ENCODE measurements at places on chromosomes 5 and 9.
A peak's percentile ranks its signal among the peaks of the same experiment; 100 is the strongest.

GRCh38 chr5:153907170-153907775, 131.4 kb downstream of the FAM114A2 start:
- no peak for DNase-seq

DNA sequence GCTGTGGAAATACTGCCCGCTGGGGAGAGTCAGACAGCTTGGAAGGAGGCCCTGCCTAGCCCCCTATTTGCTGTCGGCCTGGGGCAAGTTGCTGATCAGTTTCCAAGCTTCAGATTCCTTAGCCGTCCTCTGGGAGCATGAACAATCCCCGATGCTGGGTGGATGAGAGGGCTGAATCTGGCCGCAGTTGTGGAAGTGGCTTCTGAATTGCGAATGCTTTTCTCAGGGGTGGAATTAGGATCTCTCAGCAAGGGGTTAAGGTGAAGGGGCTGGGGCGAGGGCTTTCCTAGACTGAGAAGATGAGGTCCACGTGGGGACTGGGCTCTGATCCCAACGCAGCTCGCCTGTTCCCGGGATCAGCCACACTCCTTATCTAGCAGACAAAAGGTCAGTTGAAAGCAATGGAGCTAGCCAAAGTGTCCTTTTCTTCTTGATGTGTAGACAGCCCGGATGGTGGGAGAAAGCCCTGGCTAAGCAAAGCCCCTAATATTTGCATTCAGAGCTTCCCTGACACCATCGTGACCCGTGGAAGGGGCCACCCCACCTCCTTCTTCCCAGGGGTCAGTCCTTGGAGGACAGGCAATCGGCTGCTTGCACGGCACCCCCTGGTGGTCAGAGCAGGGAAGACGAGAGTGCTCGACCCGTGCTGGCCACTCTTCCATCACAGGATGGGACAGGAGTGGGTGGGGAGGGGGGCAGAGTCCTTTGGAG, 54.9 kb downstream of the COL15A1 start:
- DNase-seq: peak; percentile 47

GRCh38 chr9:78654324-78654723, 357.4 kb downstream of the PSAT1 start:
- no peak for DNase-seq

DNA sequence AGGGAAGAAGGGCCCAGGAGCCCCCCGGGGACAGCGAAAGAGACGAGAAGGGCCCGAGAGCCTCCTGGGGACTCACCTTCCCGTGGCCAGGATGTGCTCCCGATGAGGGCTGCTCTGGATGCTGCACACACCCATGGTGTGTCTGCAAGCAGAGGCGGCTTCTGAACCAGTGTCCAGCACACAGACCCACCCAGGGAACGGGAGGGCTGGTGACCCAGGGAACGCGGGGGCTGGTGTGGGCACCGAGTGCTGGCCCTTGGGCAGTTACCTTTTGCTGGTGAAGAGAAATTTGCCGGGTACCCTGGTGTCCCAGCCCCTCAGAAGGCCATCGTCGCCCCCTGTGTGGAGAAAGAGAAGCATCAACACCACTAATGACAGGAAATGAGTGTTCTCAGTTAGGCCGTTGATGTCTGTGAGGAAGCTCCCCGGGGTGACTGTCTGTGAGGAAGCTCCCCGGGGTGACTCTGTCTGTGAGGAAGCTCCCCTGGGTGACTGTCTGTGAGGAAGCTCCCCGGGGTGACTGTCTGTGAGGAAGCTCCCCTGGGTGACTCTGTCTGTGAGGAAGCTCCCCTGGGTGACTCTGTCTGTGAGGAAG, 13.2 kb downstream of the MRPL41 start:
- DNase-seq: no peak

- DNase-seq: no peak
Observed at GRCh38 chr5:88281322-88281721, 12.7 kb upstream of the TMEM161B start.

DNA sequence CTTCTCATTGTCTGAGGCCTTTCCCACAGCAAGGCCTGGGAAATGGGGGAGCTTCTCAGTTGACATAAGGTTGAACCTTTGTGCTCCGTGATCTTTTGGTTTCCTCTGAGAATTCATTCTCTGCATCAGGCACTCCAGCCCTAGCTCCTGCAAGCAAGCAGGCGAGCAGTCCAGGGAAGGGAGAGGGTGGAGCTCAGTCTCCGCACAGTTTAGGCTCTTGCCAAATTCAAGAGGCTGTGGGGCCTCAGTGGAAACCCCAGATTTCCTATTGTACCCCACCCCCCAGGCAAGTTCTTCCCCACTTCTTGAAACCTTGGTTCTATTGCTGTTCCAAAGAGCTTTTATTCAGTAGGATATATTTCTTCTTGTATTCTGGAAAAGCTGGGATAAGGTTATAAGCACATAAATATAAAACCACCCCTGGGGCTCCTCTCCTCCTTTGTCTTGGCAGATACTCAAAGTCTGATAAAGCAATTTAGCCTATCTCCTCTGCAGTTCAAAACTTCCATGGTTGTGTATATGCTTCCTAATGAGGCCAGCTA, 147.2 kb downstream of the PDZD2 start:
- DNase-seq: no peak

DNA sequence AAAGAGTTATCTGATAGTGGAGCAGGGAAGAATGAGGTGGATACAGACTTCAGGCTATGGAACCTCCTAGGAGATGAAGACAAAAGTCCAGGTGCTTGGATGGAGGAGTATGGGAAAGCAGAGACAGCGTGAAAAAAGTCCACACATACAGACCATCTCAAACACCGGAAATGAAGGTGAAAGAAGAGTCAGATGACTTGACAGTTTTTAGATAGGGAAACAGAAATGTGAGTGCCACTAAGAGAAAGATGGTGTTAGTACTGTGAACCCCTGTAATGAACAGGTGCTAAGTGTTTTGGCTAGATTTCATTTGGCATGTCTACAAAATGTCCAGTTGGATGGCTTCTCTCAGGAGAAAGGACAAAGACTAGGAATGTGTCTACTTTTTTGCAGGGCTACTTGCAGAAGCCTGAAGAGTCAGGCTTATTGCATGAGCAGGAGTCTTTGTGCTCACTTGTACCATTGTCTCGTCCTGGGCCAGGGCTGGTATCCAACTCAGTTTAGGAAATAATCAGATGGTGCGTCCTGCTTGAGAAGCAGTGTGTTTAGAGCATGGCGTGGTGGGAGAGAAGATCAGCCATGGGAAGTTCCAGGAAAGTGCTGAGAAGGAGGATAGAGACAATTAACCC, 90.6 kb upstream of the STARD4 start:
- DNase-seq: no peak

GRCh38 chr5:178284996-178285395, 52.4 kb upstream of the PHYKPL start:
- no peak for DNase-seq

DNA sequence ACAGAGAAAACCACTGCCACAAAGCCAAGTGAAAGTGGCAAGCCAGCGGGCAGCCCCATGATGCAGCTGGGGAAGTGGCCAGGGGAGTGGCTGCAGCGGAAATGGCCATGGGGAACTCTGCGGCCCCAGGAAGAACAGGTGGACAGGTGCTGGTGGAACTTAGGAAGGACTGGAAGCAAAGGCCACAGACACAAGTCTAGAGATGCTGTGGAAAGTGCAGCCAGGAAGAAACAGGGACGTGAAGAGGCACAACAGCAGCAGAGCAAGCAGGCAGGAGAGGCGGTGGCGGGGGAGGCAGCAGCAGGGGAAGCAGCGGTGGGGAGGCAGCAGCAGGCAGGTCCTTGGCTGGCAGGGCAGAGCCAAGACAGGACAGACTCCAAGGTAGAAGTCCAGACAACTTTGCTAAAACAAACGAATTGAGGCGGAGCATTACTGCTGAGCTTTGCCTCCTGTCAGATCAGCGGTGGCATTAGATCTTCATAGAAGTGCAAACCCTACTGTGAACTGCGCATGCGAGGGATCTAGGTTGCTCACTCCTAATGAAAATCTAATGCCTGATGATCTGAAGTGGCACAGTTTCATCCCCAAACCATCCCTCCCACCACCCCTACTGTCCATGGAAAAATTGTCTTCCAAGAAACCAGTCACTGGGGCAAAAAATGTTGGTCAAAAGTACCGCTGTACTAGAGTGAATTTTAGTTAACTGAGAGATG, 11.8 kb downstream of the SURF6 start:
- DNase-seq: no peak

DNA sequence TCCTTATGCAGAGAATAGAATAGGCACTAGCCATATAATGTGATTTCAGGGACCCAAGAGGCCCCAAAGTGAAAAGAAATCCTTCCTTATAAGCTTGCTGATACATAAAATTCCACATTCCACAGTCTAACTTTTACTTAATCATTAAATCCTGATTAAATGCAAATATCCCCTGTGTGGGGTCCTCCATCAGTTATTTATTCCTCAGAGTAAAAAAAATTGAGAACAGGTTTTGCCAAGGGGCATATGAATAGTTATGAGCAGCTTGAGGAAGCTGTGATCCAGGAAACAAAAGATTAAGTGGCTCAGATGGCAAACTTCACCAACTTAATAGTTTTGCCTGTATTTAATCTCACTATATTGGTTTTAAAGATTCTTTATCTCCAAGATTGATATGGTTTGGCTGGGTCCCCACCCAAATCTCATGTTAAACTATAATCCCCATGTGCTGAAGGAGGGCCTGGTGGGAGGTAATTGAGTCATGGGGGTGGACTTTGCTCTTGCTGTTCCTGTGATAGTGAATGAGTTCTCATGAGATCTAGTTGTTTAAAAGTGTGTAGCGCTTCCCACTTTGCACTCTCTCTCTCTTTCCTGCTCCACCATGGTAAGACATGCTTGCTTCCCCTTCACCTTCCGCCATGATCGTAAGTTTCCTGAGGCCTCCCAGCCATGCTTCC, 324.9 kb downstream of the NPR3 start:
- no peak for DNase-seq

- DNase-seq: no peak
Observed at GRCh38 chr9:86300701-86301100, 18.4 kb upstream of the ISCA1 start.

DNA sequence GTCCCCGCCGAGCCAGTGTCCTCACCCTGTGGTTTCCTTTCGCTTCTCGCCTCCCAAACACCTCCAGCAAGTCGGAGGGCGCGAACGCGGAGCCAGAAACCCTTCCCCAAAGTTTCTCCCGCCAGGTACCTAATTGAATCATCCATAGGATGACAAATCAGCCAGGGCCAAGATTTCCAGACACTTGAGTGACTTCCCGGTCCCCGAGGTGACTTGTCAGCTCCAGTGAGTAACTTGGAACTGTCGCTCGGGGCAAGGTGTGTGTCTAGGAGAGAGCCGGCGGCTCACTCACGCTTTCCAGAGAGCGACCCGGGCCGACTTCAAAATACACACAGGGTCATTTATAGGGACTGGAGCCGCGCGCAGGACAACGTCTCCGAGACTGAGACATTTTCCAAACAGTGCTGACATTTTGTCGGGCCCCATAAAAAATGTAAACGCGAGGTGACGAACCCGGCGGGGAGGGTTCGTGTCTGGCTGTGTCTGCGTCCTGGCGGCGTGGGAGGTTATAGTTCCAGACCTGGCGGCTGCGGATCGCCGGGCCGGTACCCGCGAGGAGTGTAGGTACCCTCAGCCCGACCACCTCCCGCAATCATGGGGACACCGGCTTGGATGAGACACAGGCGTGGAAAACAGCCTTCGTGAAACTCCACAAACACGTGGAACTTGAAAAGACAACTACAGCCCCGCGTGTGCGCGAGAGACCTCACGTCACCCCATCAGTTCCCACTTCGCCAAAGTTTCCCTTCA, 1.4 kb downstream of the GLIS3 start:
- DNase-seq: no peak

GRCh38 chr5:4987431-4987830, 152.7 kb upstream of the ADAMTS16 start:
- DNase-seq: no peak

DNA sequence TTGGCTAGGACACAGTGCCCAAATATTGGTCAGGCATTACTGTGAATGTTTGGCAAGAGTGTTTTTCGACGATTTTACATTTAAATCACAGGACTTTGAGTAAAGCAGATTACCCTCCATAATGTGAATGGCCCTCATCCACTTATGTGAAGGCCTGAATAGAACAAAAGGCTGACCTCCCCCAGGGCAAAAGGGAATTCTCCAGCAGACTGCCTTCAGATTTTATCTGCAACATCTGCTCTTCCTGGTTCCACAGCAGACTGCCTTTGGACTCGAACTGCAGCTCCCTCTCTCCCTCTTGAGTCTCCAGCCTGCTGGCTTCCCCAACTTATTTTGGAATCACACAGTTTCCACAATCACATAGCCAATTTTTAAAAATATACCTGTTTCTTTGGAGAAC, 7.1 kb upstream of the TMEM215 start:
- no peak for DNase-seq

- no peak for DNase-seq
Observed at GRCh38 chr5:181043285-181044092, 3.4 kb downstream of the BTNL9 start.

DNA sequence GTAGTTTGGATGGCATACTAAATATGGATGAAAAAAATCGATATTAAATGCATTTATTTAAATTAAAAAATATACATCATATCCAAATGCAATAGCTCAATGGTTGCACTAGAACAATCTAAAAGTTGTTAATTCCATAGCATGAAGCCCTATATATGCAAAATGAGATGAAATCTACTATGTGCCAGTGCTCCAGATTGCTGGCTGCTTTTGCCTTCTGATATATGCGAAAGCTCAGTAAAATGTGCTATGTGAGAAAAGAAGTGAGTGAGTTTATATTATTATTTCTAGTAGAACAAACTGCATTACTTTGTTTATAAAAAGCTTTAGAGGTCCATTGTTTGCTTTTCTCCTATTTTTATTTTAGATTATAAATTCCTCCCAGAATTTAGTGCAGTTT, 186.7 kb downstream of the MAT2B start:
- no peak for DNase-seq

- DNase-seq: no peak
Observed at GRCh38 chr5:90793183-90793582, 234.6 kb downstream of the ADGRV1 start.

GRCh38 chr9:110545705-110546104, 33.8 kb downstream of the SVEP1 start:
- no peak for DNase-seq

GRCh38 chr9:109263358-109263757, 57.5 kb downstream of the EPB41L4B start:
- no peak for DNase-seq

DNA sequence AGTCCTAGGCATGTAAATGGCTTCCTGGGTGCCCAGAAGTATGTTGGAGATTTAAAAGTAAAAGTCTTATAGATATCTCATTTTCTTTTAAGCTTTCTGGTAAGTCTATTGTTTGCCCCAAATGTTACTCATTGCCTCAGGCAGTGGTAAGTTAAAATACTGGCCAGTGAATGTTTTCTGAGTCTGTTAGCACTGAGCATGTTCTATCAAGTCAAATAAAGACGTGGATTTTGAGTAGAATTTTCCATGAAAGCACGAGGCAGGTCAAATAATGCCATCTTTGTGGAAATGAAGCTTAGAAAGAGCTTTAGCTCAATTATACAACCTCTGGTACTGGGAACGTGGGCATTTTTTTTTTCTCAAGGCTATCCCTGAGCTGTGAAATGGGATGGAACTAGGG, 651.3 kb upstream of the ACO1 start:
- no peak for DNase-seq

Data from GM18507 (cell line).